ENCODE measurements at places on chromosomes 12 and 14.

DNA sequence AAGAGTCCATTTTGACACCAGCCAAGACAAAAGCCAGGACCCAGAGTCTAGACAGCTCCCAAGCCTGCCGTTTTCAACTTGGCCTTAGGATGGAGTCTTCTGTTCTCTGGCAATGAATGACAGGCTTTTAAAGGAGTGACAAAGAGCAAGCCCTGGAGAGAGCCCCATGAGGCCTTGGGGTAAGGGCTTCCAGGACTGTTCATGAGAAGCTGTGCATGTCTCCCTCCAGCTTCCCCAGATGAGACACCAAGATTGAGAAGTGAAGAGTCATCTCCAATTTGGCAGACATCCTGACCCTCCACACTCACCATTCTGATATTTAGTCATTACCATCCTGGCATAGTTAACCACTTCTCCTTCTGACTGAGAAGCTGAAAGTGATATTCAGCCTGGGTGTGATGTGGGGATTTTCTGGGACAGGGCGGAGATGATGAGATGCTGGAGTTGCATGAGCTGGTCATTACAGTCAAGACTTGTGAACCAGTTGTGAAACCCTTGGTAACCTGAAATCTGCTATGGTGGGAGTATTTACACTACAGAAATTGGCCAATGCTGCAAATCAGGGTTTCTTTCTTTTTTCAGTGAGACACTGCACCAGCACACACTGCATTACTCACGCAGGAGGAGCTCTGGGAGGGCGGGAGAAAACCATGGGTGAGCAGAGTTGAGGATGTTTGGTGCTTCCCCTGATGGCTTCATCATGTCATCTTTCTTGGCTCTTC is 77.8 kb downstream of the VCPKMT start:
- DNase-seq = peak; percentile 48

DNA sequence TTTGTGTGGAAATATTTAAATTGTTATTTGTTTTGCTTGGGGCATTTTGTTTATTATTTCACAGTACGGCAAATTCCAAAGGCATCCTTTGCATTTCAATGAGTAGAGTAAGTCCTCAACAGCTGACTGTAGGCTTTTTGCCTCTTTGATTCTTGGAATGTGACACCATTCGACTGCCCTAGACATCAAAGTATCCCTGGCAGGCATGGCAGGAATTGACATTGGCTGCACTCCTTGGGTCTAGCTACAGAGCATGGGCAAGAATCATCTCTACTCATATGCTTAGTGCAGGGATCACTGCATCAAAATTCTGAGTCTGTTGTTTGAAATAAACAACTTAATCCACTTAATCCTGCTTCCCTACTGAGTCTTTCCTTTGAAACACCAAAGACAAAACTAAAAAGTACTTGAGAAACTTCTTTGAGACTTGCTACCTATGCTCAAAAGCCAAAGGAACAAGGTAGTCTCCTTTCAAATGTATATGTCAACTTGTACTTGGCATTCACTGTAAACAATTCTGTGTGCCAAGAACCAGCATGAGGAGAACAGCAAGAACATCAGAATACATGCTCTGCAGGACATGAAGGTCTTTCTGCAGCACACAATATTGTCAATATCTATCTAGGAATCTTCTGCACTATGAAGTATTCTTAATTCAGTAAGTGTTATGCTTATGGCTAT is 1569.0 kb upstream of the FLRT2 start:
- no peak for DNase-seq

- no peak for DNase-seq
These were observed 3.2 kb upstream of the DUSP6 start for GRCh38 chr12:89355243-89356068.

DNA sequence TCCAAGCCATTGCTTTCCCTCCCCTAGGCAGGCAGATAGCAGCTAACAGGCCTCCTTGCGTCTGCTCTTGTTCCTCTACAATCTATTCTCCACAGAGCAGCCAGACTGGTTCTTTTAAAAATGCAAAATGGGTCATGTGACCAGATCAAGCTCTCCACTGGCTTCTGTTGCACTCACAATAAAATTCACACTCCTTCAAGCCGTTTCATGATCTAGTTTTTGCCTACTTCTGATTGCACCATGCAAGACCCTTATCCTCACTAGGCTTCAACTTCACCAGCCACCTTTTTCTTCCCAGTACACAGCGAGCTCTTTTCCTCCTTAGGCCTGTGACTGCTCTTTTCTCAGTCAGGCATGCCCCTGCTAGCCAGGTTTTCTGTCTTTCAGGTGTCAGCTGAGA is 6.1 kb upstream of the KRAS start:
- no peak for DNase-seq

DNA sequence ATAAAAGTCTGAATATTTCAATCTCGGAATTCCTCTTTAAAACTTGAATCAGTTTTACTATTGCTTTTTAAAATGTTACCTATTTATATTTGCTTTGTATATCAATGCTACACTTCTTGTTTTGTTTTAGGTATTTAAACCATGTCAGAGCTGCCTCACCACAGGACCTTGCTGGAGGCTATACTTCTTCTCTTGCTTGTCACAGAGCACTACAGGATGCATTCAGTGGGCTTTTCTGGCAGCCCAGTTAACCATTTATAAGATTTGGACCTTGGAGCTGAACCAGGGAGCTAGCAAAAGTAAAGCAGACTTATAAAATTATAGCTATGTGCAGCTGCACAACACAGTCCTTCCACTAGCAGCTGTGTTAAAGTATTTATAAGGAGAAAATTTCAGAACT is 12.8 kb downstream of the TRMT5 start:
- no peak for DNase-seq

Data from CD4-positive, alpha-beta T cell treated with Interleukin-1 beta for 1 hour (primary cell).